ENCODE measurements at places on chromosomes 7 and 10.

DNA sequence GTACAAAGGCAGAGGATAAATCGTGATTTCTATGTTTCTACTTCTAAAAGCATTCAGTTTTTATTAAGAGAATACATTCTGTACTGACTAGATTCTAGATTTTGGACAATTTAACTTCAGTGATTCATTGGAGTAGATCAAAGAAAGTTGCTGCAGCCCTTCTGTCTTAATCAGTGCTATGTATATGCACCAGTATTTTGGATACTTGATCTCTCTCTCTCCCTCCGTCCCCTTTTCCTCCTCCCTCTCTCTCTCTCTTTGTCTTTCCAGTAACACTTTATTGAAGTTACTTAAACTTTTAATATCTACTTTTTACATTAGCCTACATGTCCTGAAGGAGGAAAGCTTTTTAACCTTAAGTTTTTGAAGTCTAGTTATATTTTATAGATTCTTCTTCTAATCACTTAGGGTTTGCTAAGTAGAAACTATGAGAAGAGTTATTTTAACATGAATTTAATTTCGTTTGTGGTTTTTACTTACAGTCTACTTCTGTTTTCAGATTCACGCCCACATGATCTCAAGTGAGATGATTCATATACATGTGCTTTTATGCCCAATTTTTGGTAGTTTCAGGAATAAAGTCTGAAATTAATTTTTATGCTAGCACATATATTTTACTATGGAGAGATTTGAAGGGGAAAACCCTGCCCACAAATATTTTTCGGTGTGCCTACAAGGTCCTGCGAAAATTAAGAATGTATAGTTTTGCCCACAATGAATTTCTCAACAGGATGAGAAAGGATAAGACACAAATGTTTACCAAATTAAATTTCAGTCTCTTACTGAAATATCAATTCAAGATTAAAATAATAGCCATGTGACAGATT lies 9.1 kb downstream of the MDFIC start:
- DNase-seq: no peak

GRCh38 chr10:85596389-85596788 lies 770.2 kb downstream of the GRID1 start:
- no peak for DNase-seq

GRCh38 chr10:31927884-31928548 lies 615 bp downstream of the ARHGAP12 start:
- no peak for DNase-seq

- DNase-seq: no peak
Measured at GRCh38 chr10:107163076-107163855, 1.2 kb downstream of the SORCS1 start.

DNA sequence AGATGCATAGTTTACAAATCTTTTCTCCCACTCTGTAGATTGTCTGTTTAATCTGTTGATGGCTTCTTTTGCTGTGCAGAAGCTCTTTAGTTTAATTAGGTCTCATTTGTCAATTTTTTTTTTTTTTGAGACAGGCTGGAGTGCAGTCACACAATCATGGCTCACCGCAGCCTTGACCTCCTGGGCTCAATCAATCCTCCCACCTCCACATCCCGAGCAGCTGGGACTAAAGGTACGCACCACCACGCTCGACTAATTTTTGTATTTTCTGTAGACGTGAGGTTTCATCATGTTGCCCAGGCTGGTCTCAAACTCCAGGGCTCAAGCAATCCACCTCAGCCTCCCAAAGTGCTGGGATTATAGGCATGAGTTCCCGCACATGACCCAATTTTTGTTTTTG lies 1655.8 kb downstream of the REEP3 start:
- DNase-seq: no peak

DNA sequence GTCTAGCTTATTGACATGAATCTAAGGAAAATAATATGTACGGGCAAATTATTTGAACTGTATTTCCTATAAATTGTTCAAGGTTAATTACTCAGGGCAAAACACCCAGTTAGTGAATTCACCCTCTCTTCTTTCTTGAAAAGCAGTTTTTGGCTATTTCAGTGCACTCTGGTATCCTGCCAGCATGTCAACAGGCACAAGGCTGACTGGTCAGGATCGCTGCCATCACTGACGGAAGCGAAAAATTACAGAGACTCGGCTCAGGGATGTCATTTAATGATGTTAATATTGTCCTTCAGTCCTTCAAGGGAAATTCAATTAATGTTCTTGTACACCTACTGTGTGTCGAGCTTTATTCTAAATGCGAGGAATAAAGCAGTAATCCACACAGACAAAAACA lies 28.3 kb upstream of the OLAH start:
- no peak for DNase-seq

DNA sequence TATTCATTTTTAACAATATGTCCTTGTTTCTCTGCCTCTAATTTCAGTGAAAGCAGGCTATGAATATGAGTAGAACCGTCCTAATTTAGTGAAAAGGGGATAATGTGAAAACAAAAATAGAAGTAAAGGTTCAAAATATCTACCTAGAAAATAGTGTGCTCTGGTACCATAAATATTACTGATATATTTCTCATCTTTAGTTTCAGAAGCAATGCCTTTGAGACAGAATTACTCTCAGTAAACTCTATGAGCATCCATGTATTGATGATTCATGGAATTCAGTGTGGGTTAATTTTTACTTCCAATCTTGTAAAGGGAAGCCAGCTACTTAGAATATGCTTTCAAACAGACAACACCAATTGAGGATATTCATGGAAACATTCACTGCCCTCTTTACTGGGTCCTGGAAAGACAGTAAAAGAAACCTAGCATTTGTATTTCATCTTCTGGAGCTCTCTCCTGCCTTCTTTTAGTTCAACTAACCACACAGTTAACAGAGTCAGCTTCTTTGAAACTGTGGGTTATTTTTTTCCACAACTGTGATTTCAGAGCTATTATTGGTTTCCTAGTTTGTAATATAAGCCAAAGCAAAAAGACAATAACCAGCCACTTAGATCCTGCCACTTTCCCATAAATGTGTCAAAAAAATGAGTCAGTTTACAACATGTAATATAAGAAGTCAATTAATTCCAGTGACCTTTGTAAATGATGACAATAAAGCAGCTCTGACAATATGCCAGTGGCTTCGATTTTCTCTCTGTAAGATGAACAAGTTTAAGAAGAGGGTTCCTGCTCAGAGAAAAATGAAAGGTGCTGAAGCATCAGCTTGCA lies 1.7 kb downstream of the LRRN3 start:
- no peak for DNase-seq

DNA sequence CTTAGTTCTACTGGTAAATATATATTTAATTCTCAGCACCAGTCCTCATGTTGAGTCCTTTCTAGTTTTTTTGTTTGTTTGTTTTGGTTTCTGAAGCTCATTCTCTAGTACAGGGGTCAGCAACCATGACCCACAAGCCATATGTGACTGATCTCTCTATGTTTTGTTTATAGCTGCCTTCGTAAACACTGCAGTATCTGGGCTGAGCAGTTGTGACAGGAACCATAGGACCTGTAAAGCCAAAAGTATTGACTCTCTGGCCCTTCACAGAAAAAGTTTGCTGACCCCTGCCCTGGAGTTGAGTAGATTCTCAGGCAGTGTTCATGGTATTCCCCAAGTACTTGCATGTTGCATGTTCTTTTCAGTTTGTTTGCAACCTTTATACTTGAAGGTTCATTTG lies 20.8 kb downstream of the NET1 start:
- DNase-seq: no peak

- no peak for DNase-seq
Measured at GRCh38 chr7:89091550-89091949, 296.0 kb upstream of the TEX47 start.

DNA sequence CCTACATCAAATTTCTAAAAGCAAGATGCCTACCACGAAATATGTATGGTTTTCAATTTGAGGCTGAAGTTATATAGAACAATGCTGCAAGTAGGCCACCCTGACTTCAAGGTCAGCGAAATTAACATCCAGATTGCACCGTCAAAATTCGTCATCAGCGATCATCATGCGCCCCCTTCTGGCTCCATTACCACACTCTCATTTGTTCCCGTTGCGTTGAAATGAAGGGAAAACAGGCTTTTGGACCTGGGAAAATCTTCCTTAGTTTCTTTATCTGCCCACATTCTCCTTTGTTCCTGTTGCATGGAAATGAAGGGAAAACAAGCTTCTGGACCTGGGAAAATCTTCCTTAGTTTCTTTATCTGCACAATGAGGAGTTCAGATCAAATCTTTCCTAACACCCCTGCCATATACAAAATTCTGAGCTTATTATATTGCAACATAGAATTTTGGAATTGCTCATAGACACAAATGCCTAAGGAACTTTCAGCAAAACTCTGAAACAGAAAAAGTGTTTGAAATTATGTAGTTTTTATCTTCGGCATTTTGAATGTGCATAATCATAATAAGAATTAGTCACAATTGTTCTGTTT lies 98.2 kb upstream of the PRKCQ start:
- DNase-seq: peak; percentile 20

- no peak for DNase-seq
Measured at GRCh38 chr10:114538181-114538906, 119.7 kb downstream of the ABLIM1 start.

GRCh38 chr7:151399906-151400305 lies 9.9 kb downstream of the WDR86 start:
- no peak for DNase-seq

GRCh38 chr7:100443096-100443840 lies 7.0 kb upstream of the PPP1R35 start:
- no peak for DNase-seq

DNA sequence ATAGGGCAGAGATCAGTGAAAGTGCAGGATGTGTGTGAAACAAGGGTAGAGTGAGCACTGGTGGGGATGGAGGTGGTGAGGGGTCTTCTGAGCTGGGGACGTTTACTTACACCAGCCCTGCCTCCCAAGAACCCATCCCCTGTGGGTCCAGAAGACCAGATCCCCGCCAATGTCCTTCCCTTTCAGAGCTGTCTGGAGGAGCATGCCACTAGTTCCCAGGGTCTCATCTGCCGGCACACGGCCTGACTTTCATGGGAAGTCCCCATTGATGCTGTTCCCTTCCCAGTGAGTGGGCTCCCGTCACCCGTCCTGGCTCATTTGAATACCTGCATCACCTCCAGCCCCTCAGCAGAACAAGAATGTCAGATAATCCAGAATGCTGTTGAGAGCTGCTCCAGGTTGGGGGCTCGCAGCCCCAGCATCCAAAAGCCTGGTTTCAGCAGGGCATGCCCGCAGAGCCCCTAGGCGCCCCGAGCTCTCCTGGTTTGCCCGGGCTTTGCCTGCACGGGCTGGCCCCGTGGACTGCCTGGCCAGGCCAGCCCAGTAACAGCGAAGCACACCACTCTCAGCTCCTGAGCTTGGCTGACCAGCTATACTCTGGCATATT lies 246.7 kb downstream of the MGMT start:
- no peak for DNase-seq

DNA sequence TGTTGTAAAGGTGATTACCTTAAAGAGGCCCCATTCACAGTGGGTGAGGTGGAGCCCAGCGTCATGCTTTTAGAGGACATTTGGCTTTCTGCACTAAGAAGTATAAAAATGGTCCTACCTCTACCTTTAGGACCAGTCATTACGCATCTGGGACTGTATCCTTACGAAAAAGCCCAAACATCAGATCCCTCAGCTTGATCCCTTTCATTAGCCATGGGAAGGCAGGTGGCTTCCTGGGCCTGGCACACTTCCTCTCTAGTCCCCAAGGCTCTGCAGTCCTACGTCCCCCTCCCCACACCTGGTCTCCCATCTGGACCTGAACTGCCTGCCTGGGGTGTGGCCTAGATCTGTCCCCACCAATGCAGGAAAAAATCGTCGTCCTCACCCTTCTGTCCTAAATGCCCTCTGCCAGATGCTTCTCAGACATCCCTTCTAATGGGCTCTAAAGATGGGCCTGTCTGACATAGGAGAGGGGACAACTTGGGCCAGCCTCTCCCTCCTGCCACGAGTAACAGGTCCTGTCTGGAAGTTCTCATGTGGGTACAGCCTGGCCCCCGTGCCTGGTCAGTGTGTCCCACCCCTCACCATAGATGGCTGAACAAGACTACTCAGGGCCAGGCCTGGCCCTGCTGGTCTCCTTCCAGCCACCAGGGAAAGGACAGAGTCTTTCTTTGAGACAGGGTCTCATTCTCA lies 11.8 kb upstream of the SLC18A3 start:
- no peak for DNase-seq

GRCh38 chr10:122323189-122323588 lies 51.3 kb upstream of the PLEKHA1 start:
- no peak for DNase-seq

- DNase-seq: peak; percentile 54
Measured at GRCh38 chr10:70880077-70880534, 8.3 kb downstream of the PCBD1 start.
